ENCODE measurements at places on chromosomes 2 and 18. TPM values are rescaled to one million over a fixed set of nuclear protein-coding genes. Genes with fewer than 3 reads are reported as not detected.

GRCh38 chr2:209411718-209412117 lies 12.1 kb upstream of the MAP2 start:
- no peak for DNase-seq

NFU1 gene
- 46.2 TPM for total RNA-seq

CEP68 gene
- 6.0 TPM for total RNA-seq

- no peak for DNase-seq
Measured at GRCh38 chr2:62404913-62405312, 101.1 kb downstream of the TMEM17 start.

GRCh38 chr2:109519513-109519912 lies 94.3 kb downstream of the SEPTIN10 start:
- no peak for DNase-seq
